ENCODE measurements at places on chromosomes 2 and 18.

- DNase-seq = no peak
These were observed 143.5 kb upstream of the LMAN1 start for GRCh38 chr18:59502274-59503175.

- DNase-seq = no peak
These were observed 111.2 kb downstream of the FARSB start for GRCh38 chr2:222544661-222545060.

DNA sequence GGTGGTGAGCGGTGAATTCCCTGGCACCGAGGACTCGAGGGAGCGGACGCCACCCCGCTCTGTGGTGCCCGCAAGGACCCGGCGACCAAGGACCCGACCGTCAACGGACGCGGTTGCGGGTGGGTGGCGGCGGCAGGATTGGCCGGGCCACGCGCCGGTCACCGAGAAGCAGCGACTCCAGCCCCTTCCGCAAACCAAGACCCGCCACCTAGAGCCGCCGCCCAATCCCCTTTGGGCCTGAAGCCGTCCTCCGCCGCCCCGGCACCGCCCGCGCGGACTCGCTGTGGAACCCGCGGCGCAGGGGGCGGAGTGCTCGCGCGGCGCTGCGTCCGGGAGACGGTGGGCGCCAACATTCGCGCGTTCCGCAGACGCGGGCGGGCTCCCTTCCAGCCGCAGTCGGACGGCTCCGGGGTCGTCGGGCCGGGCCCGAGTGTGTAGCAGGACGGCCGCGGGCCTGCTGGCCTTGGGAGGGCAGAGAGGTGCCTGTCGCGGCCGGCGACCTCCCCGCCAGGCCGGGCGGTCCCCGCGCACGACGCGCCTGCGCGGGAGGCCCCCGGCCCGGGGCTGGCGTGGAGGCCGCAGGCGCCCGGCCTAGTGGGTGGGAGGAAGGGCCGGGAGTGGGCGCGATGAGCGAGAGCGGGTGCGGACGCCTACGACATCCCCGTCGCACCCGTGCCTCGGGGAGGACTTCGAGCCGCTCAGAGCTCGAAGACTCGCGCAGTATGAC is at the start of the genes FAM228B and PFN4:
Gene FAM228B, plus strand, starts transcription at position 275 of the 727 bp plus-strand sequence. CDS start 893 bp downstream, outside the sequence.
Gene PFN4, minus strand, starts transcription at position 140 of the 727 bp plus-strand sequence. CDS start 799 bp downstream, outside the sequence.
- peak; percentile 59 for DNase-seq

DNA sequence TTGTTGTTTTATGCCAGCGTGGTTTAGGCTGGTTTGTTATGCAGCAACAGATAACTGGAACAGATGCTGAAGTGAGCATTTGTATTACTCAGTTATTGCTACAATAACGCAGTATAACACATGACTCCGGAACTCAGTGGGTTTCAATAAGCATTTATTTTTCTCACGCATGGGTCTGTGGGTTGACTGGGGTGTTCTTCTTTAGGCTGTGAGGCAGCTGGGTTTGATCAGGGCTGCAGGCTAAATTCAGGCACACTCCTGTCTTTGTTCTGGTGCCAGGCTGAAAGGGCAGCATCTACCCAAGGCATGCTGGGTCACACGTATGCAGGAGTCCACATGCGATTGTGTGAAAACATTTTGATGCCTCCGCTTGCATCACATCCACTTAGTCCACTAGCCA is 3.8 kb upstream of the SLC1A4 start:
- no peak for DNase-seq

DNA sequence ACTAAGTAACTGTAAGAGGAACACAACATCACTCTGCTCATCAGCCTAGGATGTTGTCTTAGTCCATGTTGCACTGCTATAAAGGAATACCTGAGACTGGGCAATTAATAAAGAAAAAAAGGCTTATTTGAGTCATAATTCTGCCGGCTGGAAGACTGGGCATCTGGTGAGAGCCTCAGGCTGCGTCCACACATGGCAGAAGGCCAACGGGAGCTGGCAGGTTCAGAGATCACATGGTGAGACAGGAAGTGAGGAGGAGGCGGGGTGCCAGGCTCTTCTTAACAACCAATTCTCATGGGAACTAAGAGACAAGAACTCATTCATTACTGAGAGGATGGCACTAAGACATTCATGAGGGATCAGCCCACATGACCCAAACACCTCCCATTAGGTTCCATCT is 46.8 kb downstream of the EPG5 start:
- no peak for DNase-seq

DNA sequence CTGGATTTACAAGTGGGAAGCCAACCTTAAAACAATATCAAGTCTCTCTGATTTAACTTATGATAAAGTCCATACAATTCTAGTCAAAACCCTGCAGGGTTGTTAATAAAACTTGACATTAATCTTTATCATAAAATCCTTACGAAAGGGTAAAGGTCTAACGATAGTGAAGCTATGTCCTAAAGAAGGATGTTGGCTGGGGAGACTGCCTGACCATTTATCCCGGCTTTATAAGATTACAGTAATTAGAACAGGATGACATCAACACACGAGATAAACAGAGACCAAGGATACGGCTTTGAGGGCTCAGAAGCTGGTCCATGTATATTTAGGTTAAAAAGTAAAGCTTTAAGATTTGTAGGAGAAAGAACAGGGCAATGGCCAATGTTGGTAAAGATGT is 189.0 kb upstream of the COPS8 start:
- DNase-seq = no peak

DNA sequence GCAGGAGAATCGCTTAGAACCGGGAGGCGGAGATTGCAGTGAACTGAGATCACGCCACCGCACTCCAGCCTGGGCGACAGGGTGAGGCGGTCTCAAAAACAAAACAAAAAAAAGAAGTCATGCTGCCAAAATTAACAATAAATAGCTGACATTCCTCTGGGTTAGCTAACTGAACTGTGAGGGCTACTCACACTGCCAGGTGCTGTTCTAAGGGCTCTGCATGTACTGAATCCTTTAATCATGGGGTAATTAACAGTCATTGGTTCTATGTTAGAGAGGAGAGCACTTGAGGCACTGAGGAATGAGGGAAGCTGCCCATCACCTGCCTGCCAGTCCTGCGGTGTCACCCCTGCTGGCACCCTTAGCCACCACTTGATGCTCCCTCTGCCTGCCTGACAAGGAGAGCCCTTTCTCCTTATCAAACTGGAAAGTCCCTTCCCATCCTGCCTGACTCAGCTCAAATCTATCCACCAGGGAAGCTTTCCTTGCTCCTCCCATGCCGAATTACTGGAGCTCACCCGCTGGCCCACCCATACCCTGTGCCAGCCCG is 73.0 kb upstream of the RIOK3 start:
- no peak for DNase-seq
